Dermis microvascular lymphatic vessel endothelial cell (primary cell): ENCODE measurements at places on chromosomes 12 and 14.

DNA sequence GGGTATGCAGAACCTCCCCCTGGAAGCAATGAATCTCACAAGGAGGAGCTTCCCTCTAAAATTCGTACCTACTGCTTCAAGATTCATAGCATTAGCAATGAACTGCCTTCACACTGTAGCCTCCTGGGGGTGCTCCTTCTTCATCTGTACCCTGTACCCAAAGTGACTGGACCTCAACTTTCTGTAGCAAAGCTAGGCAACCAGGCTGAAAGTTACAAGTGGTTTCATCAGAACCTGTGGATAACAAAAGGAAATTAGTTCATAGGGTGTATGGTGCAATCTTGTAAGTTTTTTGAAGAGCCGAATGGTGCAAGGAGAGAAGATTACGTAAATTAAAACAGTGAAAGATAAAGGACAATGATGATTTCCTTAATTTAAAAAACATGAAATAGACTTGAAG is 1541.7 kb upstream of the FLRT2 start:
- DNase-seq: no peak

DNA sequence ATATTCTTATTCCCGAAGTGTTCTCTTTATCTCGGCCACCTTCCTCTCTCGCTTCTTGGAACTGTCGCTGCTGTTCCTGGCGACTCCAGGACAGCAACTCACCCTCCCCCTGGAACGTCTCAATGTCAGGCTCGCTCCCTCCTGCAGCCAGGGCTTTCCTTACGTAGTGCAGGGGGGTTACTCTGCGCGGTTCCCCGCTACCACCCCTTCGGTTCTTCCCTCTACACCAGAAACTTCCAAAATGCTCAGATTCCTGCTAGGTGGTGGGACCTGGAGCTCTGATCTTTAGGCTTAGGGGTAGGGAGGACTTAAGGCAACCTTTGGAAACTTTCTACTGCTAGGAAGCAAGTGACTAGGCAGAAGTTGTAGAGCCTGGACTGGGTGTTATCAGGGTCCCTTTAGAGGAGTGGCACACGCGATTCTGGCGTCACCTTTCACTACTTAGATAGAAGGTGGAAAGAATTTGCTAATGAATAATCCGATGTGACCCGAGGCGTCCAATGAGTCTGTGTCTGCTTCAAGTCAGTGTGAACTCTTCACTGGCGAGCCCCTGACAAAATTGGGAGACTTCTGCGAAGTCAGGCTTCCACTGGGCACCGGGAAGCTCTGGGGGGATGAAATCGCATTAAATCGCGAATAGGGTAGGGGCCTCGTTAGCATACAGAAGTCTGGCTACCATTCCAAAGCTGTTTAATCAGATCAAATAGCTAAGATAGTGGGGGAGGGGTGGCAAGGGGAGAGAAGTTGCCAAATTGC is 900 bp upstream of the DPF3 start:
- DNase-seq: no peak

- DNase-seq: no peak
These were observed 435.7 kb upstream of the MDGA2 start for GRCh38 chr14:48111151-48111550.

DNA sequence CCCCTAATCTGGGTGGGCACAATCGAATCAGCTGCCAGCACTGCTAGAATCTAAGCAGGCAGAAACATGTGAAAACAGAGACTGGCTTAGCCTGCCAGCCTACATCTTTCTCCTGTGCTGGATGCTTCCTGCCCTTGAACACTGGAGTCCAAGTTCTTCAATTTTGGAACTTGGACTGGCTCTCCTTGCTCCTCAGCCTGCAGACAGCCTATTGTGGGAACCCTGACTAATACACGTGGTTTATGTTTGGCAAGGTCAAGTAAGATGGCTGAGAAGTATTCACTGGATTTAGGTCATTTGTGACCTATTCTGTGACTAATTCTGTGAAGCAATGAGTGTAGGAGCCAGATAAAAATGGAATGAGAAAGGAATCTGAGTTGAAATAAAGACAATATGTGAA is 11.0 kb downstream of the GPR135 start:
- DNase-seq: no peak

DNA sequence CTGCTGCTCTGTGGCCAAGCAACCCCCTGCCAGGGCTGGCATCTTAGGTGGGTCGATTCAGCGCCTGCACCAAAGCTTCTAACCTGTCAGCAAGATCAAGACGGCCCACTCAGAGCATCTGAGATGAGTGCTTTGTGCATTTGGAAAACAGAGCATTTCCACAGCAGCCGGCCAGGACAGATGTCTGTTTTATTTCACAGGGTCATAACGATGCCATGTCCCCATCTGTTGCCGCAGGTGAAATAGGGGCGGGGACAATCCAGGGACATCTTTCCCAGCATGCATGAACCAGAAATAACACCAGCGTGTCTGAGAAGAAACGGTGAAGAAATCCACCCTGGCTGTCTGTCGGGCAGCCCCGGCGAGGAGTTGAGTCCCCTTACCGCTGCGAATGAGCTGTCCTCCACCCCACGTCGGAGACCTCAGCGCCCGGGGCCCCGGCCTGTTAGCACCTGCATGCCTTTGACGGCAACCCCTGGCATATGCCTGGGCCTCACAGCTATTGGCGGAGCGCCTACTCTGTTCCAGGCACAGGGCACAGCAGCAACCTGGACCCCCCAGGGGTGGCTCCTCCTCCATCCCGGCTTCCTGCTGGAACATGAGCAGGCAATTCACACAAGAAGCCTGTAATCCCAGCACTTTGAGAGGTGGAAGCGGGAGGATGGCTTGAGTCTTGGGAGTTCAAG is 30.6 kb upstream of the ULK1 start:
- DNase-seq: no peak

DNA sequence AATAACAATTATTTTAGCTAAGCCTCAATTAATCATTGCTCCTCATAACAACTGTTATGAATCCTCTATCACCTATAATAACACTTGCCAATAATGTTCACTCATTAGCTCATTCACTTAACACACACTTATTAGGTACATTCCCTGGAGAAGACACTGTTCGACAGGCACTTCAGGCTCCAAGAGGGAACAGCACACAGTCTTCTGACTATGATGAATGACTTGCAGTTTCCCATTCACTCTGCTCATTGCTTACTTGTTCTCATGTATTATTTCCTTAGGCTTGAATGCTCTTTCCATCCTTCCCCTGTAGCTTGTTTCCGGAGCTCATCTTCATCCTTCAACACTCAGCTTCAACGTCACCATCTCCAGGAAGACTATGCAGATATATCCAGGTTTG is 437.3 kb downstream of the TMEM132D start:
- DNase-seq: no peak

DNA sequence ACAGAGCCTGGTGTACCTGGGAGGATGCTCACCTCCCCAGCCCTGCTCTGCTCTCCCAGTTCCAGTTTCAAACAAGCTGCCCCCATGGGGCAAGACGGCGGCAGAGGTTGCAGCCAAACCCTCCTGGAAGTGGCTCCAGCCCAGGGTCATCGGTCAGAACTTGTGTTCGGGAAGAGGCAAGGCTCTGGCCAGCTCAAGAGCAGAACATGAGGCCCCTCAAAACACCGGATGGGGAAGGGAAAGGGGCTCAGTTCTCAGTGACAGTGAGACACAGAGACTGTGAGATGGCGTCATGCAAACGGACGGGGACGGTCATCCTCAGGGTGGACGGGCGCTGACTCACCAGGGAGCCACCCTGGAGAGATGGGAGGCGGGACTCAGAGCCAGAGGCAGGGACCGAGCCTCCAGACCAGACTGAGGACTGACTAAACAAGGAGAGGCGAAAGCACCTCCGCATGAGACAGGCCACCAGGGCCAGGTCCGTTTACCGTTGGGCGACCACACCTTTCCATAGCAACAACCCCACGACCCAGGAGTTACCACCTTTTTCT is 63.9 kb upstream of the GALNT9 start:
- DNase-seq: no peak

GRCh38 chr14:74417611-74418010 is 8.4 kb downstream of the SYNDIG1L start:
- no peak for DNase-seq

DNA sequence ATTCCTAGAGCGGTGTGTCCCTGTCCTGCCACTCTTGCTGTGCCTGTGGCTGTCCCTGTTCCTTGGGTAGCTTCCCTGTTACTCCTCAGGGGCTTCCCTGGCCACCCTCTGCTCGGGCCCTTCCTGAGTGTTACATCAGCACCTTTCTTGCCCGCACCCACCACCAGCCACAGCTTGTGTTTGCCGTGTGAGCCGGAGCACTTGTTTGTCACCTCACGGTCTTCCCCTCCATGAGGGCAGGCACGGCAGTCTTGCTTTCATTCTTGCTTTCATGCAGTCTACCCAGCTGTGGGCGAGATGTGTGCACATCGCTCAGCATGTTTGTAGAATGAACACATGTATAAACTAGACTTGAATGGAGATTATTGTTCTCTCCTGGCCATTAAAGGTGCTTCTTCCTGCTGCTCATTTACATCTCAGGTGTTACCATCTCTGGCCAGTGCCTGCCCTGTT is 42.0 kb downstream of the TRAF3 start:
- no peak for DNase-seq

DNA sequence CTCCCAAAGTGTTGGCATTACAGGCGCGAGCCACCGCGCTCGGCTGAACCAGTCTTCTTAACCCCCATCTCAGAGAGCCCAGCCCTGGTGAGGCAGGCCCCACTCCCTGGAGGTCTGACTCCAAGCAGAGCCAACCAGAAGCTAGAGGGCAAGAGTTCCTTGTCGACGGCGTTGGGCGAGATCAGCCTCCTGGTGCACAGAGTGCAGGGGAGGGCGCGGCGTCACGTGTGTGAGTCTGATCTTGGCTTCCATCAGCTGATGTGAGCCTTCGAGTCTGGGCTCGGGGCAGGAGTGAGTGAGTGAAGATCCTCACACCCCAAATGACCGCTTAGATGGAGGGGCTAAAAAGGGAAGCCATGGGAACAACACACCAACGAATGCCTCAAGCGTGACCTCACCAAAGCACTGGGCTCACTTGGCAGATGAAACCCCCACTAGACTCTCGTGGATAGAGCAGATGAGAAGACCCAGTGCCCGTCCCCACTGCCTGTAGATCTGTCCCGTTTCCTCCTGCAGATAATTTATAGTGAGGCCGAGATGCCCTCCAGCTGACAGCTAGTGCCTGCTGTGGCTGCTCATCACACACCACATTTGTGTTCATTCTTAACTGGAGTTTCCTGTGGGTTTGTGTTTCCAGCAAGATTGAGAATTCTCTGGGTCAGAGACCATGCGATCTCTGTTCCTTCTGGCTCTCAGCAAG is 28.6 kb upstream of the ADGRD1 start:
- DNase-seq: no peak
